ENCODE measurements at places on chromosomes 11 and 22.
A peak's percentile ranks its signal among the peaks of the same experiment; 100 is the strongest.

DNA sequence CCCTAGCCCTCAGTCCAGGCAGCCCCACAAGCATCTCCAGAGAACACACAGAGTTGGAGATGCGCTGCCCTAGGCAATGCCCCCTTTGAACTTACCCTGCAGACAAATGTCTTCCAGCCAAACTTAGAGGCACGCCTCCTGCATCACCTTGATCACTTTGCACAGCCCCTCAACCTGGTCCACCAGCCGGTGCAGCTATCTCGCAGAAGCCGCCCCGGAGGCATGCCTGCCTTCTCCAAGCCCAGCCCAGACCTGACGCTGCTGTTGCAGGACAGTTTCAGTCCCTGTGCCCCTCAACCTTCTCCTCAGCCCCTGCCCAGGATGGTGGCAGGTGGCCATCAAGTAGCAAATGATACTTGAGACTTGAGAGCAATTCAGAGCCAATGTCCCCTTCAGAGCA is 16.7 kb upstream of the POU2AF1 start:
- no peak for DNase-seq

DNA sequence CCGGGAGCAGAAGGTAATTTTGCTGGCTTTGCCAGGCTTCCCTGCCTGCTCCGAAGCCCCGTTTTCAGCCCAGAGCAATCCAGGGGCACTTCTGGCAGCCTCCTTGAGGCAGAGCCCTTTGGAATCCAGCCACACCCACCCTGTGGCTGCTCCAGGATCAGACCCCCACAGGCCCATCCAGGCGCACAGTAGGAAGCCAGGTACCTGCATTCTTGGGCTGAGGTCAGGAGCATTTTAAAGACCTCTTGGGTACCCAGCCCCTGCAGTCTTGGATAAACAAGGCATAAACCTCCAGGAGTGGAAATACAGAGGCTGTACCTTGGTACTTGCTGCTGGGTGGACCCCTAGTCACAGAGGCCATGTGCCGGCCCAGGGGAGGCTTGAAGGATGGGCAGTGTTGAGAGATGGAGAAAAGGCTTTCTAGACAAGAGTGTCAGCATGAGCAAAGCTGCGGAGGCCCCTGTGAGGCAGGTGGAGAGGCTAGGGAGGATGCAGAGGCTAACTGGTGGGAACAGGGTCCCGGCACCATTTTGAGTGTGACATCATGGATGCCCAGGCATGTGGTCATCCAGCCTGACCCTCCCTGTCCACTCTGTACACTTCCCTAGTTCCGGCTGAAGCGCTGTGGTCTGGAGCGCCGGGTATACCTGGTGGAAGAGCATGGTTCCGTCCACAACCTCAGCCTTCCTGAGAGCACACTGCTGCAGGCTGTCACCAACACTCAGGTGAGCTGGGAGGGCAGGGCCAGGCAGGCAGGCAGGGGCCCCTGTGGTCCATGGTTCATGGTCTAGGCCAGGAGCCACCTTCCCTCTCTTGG is 3.9 kb downstream of the MUS81 start:
- DNase-seq = no peak

- DNase-seq = no peak
Measured at GRCh38 chr11:103699656-103700055, 336.8 kb upstream of the DDI1 start.

DNA sequence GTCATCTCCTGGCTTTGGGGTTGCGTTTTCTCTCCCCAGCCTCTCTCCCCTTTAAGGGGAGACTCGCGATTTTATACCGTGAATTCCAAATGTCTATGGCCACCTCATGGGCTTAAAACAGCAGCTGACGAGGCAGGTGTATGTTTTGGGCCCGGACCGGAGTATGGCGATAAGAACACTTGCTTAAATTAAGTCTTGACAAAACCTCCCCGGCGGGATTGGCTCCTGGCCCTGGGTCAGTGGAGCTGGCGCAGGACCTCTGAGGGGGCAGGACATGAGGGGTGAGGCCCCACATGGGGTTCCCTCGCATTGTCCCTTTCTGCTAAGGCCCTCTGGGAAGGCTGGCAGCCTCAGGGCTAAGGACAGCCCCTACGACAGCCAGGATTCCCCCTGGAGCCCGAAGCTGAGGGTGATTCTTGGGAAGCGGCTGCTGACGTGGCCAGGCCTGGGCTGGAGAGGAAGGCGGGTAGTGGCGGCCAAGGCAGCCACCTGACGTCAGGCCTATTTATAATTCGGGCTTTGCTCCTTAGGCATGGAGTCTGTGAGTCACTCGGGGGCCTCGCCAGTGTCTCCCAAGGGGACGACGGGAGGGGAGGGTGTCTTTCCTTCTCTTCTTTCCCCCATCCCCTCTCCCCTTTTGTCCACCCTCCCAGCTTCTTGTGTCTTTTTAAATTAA is 12.7 kb downstream of the MYO18B start:
- DNase-seq = peak; percentile 80

DNA sequence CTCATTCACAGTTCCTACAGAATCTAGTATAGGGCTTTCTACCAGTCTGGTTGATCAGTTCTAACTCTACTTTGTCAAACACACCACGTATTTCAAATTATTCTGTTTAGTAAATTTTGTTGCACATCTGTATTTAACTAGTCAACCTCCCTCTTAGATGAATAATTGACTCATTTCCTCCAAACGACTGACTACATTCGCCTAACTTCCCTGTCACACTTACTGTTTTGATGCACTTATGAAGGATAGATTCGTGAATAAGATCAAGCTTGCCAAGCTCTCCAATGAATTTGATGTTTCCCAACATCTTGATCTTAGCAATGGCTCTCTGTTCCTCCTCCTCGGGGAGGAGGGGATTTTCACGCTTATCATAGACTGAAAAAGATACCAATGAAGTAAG is 5.0 kb downstream of the EIF4G2 start:
- no peak for DNase-seq

GRCh38 chr22:27517361-27518155 is 284.0 kb downstream of the MN1 start:
- DNase-seq = no peak

DNA sequence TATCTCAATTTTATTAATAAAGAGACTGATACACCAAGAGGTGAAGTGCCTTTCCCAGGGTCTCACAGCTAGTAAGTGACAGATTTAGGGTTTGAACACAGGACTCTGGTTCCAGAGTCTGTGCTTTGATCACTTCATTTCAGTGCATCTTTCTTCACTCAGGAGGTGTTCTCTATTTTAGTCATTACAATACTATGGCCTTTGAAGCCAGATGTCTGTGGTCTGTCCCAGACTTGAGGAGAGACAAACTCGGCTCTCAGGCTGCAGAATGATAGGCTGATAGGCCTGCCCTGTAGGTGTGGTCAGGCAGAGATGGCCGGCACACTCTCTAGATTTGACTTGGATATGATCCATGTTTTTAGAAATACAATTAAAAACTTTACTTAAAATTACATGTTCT is 478.5 kb upstream of the CCDC90B start:
- no peak for DNase-seq

DNA sequence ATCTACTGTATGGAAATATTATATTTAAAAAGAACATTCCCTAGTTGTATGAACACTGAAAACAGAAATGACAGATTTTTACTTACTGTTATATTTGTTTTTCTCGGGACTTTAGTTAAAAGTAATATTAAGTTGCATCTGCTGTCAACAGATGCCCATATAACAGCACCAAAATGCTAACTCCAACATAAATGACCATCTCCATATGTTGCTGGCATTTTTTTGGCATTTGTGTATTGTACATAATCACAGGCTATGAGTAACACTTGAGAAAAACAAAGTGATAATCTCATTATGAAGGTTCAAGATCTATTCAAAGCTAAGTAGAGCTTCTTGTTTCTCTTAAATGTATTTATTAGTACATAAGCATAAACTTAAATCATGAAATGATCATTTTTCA is 172.0 kb downstream of the CNTN5 start:
- DNase-seq = no peak

Measured in fibroblast of skin of scalp (primary cell).